ENCODE measurements at places on chromosomes 12 and 14. TPM values are rescaled to one million over a fixed set of nuclear protein-coding genes. Genes with fewer than 3 reads are reported as not detected.

The OTOGL gene
- total RNA-seq, result under 0.01 TPM

The PTGDR gene
- not detected for total RNA-seq

The CD163L1 gene
- total RNA-seq, result not detected

- H3K36me3 ChIP-seq, result no peaks in the 10 kb centered on the region
- no peaks in the 10 kb centered on the region for H3K27me3 ChIP-seq
- no peaks in the 10 kb centered on the region for H3K4me1 ChIP-seq
- H3K4me3 ChIP-seq, result no peak overlapping the region
- H3K27ac ChIP-seq, result no peak overlapping the region
These were observed 21.3 kb upstream of the EIF2B2 start for GRCh38 chr14:74981462-74981782.

DNA sequence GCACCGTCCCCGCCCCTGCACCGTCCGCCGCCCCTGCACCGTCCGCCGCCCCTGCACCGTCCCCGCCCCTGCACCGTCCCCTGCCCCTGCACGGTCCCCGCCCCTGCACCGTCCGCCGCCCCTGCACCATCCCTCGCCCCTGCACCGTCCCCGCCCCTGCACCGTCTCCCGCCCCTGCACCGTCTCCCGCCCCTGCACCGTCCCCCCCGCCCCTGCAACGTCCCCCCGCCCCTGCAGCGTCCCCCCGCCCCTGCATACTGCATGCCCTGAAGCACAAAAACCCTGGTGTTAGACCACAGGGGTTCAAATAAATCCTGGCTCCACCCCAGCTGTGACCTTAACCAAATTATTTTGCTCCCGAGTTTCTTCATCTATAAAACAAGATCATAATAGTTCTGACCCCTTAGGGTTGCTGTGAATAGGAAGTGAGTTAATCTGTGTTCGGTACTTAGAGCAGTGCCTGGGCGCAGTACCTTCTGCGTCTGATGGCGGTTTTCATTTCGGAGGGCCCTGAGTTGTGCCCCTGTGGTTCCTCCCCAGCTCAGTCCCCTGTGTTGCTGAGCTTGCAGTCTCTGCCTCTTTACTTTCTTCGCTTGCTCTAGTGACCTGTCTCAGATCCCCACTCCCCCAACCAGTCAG, 38.1 kb downstream of the ESRRB start:
- H3K4me3 ChIP-seq, result no peak overlapping the region
- H3K36me3 ChIP-seq, result no peaks in the 10 kb centered on the region
- no peaks in the 10 kb centered on the region for H3K4me1 ChIP-seq
- H3K27me3 ChIP-seq, result peaks cover 3% of the 10 kb centered on the region

DNA sequence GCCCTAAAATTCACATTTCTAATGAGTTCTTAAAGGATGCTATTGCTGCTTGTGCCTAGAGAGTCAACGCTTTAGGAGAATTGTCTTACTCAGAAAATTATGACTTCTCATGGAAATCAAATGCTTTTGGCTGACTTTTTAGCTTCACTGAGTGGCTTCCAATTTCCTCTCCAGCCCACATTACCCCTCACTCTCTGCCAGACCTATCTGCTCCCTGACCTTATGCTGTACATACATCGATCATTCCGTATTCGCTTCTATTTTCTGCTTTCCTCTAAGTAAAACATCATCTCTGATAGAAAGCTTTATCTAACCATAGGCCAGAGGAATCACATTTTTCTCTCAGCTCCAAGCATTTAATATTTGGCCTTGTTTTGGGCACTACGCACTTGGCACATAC, 12.5 kb upstream of the SMCO3 start:
- no peaks in the 10 kb centered on the region for H3K36me3 ChIP-seq
- no peak overlapping the region for H3K27ac ChIP-seq
- H3K4me3 ChIP-seq, result no peak overlapping the region
- no peaks in the 10 kb centered on the region for H3K4me1 ChIP-seq

- no peak for DNase-seq
- H3K4me1 ChIP-seq, result peaks cover 4% of the 10 kb centered on the region
- no peaks in the 10 kb centered on the region for H3K27me3 ChIP-seq
- no peaks in the 10 kb centered on the region for H3K36me3 ChIP-seq
- no peak overlapping the region for H3K4me3 ChIP-seq
These were observed 4.6 kb upstream of the ANKRD9 start for GRCh38 chr14:102513899-102514772.
